ENCODE measurements at places on chromosomes 16 and 17.
A peak's percentile ranks its signal among the peaks of the same experiment; 100 is the strongest.

DNA sequence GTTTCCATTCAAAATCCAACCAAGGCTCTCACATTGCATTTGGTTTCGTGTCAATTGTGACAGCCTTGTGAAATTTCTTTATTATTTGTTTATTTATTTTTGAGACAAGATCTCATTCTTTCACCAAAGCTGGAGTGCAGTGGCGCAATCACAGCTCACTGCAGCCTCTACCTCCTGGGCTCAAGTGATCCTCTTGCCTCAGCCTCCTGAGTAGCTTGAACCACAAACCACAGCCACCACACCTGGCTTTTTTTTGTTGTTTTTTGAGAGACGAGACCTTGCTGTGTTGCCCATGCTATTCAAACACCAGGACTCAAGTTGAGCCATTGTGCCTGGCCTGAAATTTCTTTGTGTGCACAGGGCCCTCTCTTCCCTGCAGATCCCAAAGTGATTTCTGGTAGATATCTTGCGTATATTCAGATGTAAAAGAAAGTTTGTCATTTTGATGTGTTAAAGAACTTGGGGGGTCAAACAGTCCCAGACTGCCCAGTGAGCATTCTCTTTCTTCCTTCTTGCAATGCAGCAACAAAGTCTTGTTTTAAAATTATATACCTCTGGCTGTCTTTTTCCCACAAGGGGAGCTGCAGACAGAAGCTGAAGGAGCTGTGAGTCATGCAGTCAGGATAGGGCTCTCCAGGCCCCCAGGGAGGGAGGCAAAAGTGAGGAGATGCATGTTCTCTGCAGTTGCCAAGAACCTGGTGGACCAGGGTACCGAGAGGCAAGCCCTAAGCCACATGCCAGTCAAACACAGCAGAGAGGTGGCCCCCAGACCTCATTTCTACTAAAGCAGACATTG lies 15.5 kb upstream of the USP22 start:
- DNase-seq: no peak

DNA sequence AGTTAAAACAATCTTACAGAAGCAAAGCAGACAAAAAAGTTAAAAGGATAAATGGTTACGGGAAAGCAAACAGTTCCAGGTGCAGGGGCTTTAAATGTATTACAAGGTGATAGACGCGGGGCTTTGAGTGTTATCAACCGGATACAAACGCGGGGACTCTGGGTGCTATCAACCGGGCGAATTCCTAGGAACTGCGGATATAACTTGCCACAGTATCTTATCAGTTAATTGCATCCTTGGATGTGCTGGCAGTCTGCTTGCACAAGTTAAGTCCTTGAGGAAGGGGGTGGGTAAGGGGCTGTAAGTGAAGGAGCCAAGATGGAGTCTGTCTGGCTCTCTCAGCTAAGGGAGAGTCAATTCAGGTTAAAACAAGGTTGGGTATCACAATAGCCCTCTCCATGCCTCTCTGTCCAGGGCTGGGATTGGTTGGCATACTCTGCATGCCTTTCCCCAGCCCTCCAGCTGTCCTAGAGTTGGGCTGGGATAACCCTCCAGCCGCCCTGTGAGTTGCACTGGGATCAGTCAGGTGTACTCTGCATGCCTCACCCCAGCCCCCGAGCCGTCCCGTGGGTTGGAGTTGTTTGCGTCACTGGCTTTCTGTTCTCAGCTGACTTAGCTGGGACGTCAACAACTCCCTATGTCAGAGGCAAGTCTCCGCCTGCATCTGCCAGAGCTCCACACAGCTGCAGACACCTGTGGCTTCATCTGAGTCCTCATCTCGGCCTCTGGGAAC lies 40.9 kb downstream of the TMEM235 start:
- peak; percentile 66 for DNase-seq

DNA sequence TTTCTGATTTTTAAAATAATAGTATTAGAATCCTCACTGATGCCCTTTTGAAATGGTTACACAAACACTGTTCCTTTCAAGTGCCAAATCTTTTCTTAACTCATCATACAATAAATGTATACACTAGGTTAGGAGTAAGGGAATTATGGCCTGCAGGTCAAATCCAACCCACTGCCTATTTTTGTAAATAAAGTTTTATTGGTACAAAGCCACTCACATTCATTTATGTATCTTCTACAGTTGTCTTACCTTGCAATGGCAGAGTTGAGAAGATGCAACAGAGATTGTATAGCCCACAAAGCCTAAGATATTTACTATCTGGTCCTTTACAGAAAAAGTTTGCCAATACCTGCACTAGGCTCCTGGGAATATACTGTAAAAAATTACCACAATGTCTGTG lies 47.8 kb downstream of the IKZF3 start:
- DNase-seq: no peak

DNA sequence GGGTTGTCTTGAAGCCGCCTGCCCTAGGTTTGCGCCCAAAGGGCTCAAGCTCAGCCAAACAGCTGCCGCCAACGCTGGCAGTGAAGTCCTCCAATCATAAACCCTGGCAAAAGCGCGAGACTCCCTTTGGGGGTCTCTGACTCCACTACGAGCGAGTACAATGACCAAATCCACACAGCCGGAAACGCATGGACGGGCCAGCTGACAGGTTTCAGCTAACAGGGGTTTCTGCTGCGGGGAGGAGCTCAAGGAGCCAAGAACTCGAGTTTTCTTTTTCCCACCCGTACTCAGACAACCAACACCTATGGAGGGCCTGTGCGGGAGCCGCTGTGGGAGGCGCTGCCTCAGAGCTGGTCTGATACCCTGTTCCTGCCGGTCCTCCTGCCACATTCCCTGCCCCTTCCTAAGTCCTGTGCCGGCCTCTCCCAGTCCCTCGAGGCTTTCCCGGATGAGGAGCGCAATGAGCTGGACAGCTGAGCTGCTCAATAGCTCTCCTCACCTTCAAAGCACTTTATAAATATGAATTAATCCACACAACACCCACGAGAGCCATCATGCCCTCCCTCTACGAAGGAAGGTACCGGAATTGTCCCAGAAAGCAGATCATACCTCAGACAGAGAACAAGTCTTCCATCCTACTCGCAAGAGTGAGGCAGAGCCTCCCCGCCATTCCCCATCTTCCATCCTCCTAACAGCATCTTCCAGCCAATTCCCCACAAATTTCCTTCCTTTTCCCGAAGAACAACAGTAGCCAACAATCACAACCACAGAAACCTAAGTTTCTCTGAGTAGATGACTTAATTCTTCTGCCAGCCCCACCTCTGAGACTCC lies 6.1 kb downstream of the ABR start:
- no peak for DNase-seq

DNA sequence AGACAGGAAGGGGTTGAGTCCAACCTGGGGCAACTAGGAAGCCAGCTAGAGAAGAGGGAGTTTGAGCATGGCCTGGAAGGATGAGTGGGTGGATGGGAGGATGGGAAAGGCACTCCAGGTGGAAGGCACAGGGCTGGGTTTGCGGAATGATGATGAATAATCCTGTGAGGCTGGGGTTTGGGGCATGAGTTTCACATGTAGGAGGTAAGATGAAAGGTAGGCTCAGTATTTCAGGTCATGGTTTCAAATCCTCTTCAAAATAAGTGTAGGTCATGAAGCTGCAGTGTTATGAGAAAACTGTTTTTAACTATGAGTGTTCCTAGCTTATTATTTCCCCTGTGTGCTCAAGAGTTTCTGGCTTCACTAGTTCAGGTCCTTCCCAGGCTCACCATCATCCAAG lies 130.3 kb downstream of the SKAP1 start:
- no peak for DNase-seq

DNA sequence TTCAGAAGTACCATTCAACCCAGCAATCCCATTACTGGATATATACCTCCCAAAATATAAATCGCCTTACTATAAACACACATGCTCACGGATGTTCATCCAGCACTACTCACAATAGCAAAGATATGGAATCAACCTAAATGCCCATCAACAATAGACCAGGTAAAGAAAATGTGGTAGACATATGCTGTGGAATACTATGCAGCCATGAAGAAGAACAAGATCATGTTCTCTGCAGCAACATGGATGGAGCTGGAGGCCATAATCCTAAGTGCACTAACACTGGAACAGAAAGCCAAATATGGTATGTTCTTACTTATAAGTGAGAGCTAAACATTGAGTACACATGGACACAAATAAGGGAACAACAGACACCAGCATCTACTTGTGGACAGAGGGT lies 7.8 kb downstream of the ALOX15 start:
- no peak for DNase-seq

DNA sequence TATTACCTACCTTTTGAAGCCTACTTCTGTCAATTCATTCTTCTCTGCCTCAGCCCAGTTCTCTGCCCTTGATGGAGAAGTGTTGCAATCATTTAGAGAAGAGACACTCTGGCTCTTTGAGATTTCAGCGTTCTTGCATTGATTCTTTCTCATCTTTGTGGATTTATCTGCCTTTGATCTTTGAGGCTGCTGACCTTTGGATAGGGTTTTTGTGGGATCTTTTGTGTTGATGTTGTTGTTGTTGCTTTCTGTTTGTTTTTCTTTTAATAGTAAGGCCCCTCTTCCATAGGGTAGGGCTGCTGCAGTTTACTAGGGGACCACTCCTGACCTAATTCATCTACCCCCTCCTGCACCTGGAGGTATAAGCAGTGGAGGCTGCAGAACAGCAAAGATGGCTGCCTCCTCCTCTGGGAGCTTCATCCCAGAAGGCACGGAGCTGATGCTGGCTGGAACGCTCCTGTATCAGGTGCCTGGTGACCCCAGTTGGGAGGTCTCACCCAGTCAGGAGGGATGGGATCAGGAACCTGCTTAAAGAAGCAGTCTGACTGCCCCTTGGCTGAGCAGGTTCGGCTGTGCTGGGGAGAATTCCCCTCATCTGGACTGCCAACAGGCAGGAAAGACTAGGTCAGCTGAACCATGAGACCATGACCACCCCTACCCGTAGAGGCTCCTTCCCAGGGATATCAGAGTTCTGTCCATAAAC lies 28.0 kb downstream of the NFATC3 start:
- DNase-seq: no peak

DNA sequence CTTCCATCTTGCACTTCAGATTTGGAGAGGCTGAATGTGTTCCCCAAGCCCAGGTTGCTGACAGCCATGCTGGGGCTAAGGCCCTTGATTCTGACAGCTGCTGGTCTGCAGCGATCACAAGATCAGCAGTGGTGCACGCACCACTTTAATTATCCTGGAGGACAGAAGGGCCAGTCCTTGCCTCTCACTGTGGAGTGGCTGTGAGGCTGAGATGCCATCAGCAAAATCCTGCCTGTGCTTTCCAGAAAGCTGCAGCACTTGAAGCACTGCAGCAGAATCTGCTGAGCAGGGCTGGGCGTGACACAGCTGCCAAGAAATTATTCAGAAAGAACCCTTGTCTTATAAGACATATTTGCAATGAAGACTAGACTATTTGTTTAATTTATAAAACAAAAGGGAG lies 37.1 kb downstream of the NUP93 start:
- DNase-seq: no peak

GRCh38 chr17:66963909-66964771 lies at the start of gene CACNG4:
CACNG4 (plus strand) TSS chr17:66964707; CDS start chr17:66964912, 205 bp downstream.
- no peak for DNase-seq

DNA sequence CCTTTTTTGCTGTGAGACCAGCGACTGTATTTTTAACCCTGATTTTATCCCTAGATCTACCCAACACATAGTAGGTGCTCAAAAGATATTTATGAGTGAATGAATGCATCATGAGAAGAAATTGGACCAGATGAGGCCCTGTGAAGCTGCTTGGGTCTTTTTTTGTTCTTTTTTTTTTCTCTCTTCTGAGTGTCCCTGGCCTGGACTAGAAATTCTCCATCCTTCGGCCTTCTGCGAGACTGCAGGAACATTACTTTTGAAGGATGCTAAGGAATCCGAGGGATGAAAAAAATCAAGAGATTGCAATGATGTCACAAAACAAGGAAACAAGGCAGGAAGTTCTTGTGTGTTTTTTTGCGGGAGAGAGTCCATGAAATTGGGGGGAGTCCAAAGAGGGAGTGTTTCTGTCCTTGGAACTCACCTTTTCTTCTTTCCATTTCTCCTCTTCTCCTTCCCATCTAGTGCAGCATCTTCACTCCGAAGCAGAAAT lies 560 bp upstream of the RUSF1 start:
- DNase-seq: peak; percentile 23

DNA sequence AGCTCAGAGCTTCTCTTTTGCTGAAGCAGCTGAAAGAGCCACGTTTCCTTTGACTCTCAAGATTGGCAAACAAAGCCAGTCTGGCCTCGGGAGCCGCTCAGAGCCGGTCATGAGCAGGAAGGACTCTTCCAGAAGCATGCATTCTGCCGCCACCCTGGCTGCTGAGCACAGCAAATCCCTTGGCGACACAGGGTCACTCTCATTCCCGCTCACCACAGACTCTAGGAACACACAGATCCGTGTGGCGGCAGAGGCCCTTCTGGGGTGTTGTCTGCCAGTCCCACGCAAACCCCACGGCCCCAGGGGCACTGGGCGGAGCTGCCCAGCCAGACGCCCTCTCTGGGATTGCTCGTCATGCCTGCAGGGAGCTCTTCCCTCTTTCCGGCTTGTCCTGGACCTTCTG lies 157.0 kb downstream of the C16orf95 start:
- DNase-seq: no peak

- no peak for DNase-seq
Observed at GRCh38 chr17:364308-364707, 11.7 kb upstream of the RPH3AL start.

DNA sequence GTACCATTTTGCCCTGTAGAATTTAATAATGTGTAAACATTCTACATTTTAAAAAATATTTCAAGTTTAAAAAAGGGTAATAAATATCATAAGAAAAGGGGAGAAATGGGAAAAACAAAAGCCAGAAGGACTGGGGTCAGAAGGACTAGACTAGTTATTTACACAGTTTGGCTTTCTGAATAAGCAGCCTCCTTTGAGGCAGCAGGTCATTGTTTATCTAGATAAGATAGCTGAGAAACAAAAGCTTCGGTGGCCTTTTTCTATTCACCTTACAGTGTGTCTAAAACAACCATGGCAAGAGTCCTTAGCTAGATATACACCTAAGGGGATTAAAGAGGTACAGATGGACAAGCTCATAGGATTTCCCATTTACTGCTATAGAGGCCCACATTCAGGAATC lies 396.5 kb upstream of the PMFBP1 start:
- DNase-seq: no peak

GRCh38 chr16:63403792-63404191 lies 1367.6 kb upstream of the CDH8 start:
- DNase-seq: no peak

GRCh38 chr17:44773140-44773539 lies 14.4 kb downstream of the ADAM11 start:
- DNase-seq: no peak

GRCh38 chr17:82076018-82076784 lies 10.6 kb upstream of the DUS1L start:
- no peak for DNase-seq

DNA sequence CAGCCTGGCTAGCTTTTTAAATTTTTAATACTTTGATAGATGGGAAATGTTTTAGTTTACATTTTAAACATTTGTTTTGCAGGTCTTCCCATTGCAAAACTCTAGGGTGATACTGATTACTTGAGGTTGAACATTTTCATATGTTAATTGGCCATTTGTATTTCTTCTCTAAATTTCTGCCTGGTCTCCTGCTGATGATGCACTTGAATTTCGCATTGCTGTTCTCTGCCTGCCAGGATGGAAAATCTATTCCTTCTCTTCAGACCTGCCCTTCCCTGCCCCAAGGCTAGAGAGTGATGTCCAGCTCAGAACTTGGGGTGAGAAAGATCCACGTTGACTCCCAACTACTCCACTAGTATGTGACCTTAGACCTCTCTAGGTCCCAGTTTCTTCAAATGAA lies 134.7 kb downstream of the PITPNC1 start:
- no peak for DNase-seq

- DNase-seq: peak; percentile 68
Observed at GRCh38 chr17:49434821-49435670, 20.4 kb upstream of the PHB1 start.

GRCh38 chr17:79465011-79465680 lies 145.7 kb downstream of the RBFOX3 start:
- DNase-seq: no peak

All from suppressor macrophage treated with lipopolysaccharide for 4 hours (primary cell).